ENCODE measurements at places on chromosomes 12 and 14. TPM values are rescaled to one million over a fixed set of nuclear protein-coding genes. Genes with fewer than 3 reads are reported as not detected.

LRCOL1 gene
- not detected for total RNA-seq

DNA sequence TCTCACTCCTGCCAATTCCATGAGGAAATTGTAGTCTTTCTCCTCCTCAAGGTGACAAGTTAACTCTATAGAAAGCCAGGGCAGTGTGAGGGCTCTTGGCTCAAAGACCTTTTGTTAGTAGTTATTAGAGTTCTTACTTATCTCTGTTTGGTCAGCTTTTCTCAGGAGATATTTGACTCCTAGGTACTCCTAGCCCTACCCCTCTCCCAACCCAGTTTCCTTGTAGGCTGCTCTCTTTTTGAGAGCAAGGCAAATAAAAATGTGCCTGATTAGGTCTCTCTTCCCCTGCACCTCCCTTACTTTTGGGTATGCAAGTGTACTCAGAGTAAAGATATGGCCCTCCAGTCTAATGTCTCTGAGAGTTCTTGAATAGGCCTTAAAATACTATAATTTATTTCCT lies 23.8 kb downstream of the BTG1 start:
- H3K4me1 ChIP-seq = peaks cover 54% of the 10 kb centered on the region
- H3K36me3 ChIP-seq = peaks cover 57% of the 10 kb centered on the region
- H3K27ac ChIP-seq = no peak overlapping the region
- H3K4me3 ChIP-seq = no peak overlapping the region
- no peak for DNase-seq

ATG2B gene
- 17.6 TPM for total RNA-seq

- H3K27ac ChIP-seq = no peak overlapping the region
- no peaks in the 10 kb centered on the region for H3K36me3 ChIP-seq
- peaks cover 12% of the 10 kb centered on the region for H3K27me3 ChIP-seq
- no peaks in the 10 kb centered on the region for H3K4me1 ChIP-seq
Observed at GRCh38 chr12:65293735-65294134, 15.3 kb downstream of the MSRB3 start.

EPYC gene
- not detected for total RNA-seq

- no peak overlapping the region for H3K4me3 ChIP-seq
- no peaks in the 10 kb centered on the region for H3K27me3 ChIP-seq
- DNase-seq = no peak
- no peaks in the 10 kb centered on the region for H3K4me1 ChIP-seq
- no peaks in the 10 kb centered on the region for H3K36me3 ChIP-seq
Observed at GRCh38 chr14:68574906-68575305, 218.0 kb downstream of the ZFP36L1 start.

GRCh38 chr14:72904218-72904617 lies 10.3 kb upstream of the DPF3 start:
- no peaks in the 10 kb centered on the region for H3K36me3 ChIP-seq
- no peaks in the 10 kb centered on the region for H3K4me1 ChIP-seq
- H3K27ac ChIP-seq = no peak overlapping the region
- no peak for DNase-seq

DNA sequence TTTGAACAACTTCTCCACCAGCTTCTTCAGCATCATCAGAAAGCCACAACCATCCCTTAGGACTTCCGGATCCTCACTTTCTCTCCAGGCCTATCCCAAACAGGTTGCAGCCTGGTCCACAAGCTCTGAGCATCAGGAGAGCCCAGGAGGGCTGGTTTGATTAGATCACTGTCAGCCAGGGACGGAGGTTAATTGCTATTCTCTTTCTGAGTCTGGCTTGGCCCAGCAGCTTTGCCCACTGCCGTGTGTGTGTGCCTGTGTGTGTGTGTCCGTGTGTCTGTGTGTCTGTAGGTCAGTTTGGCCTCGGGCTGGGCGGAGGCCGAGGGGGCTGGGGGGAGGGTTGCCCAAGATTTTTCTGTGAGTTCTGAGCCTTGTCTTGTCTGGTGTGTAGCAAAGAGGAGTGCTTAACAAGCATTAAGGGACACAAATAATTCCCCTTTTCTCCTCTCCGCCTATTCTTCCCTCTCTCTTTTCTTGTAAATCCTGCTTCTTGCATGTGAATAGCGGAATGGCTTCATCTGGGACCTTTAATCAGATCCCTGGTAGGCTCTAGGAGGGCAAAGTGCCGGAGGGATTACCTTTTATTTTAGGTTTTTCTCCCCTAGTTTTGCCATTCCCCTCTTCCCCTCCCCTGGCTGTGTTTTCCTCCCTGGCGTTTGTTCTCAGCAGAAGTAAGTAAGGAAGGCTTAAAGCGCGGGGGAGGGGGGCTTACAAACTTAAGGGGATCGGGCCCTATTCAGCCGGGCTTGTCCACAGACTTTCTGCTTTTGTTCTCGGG lies 138.2 kb upstream of the LHX5 start:
- DNase-seq = no peak
- H3K27ac ChIP-seq = no peak overlapping the region
- no peak overlapping the region for H3K4me3 ChIP-seq
- no peaks in the 10 kb centered on the region for H3K36me3 ChIP-seq
- peaks cover 44% of the 10 kb centered on the region for H3K27me3 ChIP-seq

ACOT6 gene
- total RNA-seq = not detected

DNA sequence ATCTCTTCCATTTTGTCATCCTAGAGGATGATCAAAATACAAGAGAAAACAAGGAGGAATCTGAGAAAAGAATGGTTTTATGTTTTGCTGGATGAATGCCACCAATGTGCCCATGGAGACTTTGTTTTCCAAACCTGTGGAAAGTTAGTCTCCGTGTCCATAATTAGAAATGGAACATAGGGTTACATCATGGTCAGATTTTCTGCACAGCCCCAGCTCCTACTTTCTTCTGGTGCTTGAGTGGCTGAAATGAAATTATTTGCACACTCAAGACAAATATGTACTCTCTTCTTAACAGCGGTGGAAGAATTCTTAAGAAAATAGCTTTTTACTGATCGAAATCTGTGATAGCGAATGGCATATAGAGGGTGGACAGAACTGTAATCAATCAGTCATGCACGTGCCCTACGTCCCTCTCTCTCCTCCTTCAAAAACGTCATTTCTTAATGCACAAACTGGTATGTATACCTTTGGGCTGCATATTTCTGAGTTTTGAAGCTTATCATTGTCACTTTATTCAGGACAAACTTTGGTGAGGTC lies 825.2 kb downstream of the AACS start:
- H3K27ac ChIP-seq = no peak overlapping the region
- H3K36me3 ChIP-seq = no peaks in the 10 kb centered on the region
- no peaks in the 10 kb centered on the region for H3K4me1 ChIP-seq
- H3K27me3 ChIP-seq = peaks cover 2% of the 10 kb centered on the region
- DNase-seq = no peak
- H3K4me3 ChIP-seq = no peak overlapping the region

PRB2 gene
- total RNA-seq = not detected

GRCh38 chr12:110171186-110171538 lies 47.0 kb downstream of the IFT81 start:
- no peak overlapping the region for H3K27ac ChIP-seq
- H3K4me1 ChIP-seq = no peaks in the 10 kb centered on the region
- no peaks in the 10 kb centered on the region for H3K27me3 ChIP-seq
- DNase-seq = no peak

HNF1A gene
- not detected for total RNA-seq

PGF gene
- total RNA-seq = 0.09 TPM

GRCh38 chr14:20415782-20416206 lies 2.5 kb upstream of the TEP1 start:
- H3K4me1 ChIP-seq = peaks cover 29% of the 10 kb centered on the region
- H3K36me3 ChIP-seq = peaks cover 4% of the 10 kb centered on the region
- no peak overlapping the region for H3K4me3 ChIP-seq
- no peaks in the 10 kb centered on the region for H3K27me3 ChIP-seq

SMIM41 gene
- total RNA-seq = not detected

- H3K4me3 ChIP-seq = no peak overlapping the region
- no peaks in the 10 kb centered on the region for H3K36me3 ChIP-seq
- H3K27me3 ChIP-seq = no peaks in the 10 kb centered on the region
- no peak for DNase-seq
- H3K27ac ChIP-seq = no peak overlapping the region
- no peaks in the 10 kb centered on the region for H3K4me1 ChIP-seq
Observed at GRCh38 chr12:129844662-129845220, 59.1 kb downstream of the TMEM132D start.

DNA sequence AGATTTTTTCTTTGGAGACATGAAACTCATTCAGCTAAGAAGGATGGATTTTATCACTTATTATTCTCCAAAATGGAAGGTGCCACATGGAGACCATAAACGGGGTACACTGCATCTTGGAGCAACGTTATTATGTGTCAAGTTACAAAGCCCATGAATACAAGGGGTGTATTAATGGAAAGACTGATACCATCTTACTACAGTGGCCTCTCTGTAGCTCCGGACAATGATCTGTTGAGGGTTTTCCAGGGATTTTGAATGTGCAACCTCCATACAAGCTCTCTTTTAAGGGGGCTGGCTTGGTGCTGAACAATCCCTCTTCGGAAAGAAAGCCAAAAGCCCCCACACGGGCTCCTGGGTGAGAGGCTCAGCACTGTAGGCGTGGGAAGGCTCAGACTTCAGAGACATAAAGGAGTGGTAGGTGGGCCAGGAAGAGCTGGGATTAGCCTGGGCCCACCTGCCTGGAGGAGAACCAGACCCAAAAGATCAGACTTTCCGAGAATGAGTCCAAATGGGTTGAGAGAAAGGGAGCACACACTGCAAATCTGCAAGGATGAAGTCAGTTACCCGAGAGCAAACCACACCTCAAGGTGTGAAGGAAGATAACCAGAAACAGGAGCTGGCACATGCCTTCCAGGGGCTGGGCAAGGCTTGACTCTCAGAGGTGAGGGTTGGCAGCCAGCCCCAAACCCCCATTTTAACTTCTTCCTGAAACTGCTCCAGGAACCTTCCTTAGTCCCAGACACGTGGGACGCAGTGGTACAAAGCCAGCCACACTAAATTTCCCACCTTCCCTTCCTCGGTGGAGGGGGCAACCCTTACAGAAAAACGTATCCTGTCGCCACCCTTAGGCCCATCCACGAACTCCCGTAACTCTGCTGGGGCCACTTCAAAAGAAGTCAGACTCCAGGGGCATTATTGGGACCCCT lies 1.5 kb downstream of the VPS37B start:
- peak overlapping the region; percentile 32 for H3K27ac ChIP-seq
- peak; percentile 34 for DNase-seq
- H3K4me3 ChIP-seq = peak overlapping the region; percentile 86
- peaks cover 7% of the 10 kb centered on the region for H3K27me3 ChIP-seq
- peaks cover 9% of the 10 kb centered on the region for H3K36me3 ChIP-seq

HHIPL1 gene
- total RNA-seq = 0.07 TPM

- no peaks in the 10 kb centered on the region for H3K27me3 ChIP-seq
- H3K36me3 ChIP-seq = no peaks in the 10 kb centered on the region
- H3K4me1 ChIP-seq = no peaks in the 10 kb centered on the region
- no peak overlapping the region for H3K27ac ChIP-seq
- DNase-seq = no peak
- no peak overlapping the region for H3K4me3 ChIP-seq
Observed at GRCh38 chr12:87383680-87384079, 645.5 kb downstream of the C12orf50 start.

DNA sequence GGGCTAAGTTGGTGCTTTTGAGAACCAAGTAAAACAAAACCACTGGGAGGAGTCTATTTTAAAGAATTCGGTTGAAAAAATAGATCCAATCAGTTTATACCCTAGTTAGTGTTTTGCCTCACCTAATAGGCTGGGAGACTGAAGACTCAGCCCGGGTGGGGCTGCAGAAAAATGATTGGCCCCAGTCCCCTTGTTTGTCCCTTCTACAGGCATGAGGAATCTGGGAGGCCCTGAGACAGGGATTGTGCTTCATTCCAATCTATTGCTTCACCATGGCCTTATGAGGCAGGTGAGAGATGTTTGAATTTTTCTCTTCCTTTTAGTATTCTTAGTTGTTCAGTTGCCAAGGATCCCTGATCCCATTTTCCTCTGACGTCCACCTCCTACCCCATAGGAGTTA lies 1.8 kb upstream of the RAB5B start:
- no peak for DNase-seq
- H3K27me3 ChIP-seq = no peaks in the 10 kb centered on the region
- H3K4me3 ChIP-seq = no peak overlapping the region
- peak overlapping the region; percentile 37 for H3K27ac ChIP-seq

GRCh38 chr12:64099397-64099796 lies 122.7 kb downstream of the KICS2 start:
- H3K4me1 ChIP-seq = no peaks in the 10 kb centered on the region
- H3K27ac ChIP-seq = no peak overlapping the region
- no peak for DNase-seq
- no peaks in the 10 kb centered on the region for H3K36me3 ChIP-seq
- no peak overlapping the region for H3K4me3 ChIP-seq
- peaks cover 4% of the 10 kb centered on the region for H3K27me3 ChIP-seq

DNA sequence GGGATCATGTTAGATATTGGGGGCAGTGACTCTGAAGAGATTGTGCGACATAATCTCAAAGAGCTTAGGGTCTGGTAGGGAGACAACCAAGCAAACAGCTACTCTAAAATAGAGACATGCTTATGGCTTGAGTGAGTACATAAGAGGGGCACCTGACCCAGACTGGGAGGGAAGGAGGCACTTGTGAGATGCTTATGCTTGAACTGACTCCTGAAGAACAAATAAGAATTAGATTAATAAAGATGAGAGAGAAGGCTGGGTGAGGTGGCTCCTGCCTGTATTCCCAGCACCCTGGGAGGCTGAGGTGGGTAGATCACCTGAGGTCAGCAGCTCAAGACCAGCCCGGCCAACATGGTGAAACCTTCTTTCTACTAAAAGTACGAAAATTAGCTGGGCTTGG lies 19.1 kb downstream of the TMTC2 start:
- DNase-seq = no peak
- H3K27me3 ChIP-seq = no peaks in the 10 kb centered on the region
- H3K4me1 ChIP-seq = peaks cover 3% of the 10 kb centered on the region
- no peak overlapping the region for H3K4me3 ChIP-seq
- H3K27ac ChIP-seq = no peak overlapping the region

- no peak overlapping the region for H3K4me3 ChIP-seq
- peak; percentile 24 for DNase-seq
- no peak overlapping the region for H3K27ac ChIP-seq
- H3K4me1 ChIP-seq = peaks cover 32% of the 10 kb centered on the region
- no peaks in the 10 kb centered on the region for H3K27me3 ChIP-seq
Observed at GRCh38 chr12:96502477-96502876, 13.1 kb downstream of the CFAP54 start.

DNA sequence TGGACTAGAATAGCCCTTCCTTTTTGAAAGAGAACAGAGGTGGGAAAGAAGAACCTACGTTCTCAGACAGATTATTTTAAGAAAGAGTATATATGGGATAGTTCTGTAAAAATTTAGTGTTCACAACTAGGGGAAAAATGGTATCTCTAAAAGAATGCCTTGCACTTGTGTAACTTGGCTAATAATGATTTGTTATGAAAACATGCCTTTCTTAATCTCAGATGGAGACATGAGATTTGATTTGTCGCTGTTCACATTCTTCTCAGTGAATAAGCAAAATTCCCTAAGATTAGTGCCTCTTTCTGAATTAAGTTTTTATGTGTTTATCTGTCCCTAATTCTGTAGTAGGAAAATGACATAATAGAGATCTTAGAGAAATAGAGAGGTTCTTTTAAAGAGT lies 100.8 kb downstream of the USP15 start:
- no peak overlapping the region for H3K4me3 ChIP-seq
- H3K27me3 ChIP-seq = no peaks in the 10 kb centered on the region
- H3K4me1 ChIP-seq = peaks cover 7% of the 10 kb centered on the region
- no peak overlapping the region for H3K27ac ChIP-seq
- peaks cover 48% of the 10 kb centered on the region for H3K36me3 ChIP-seq
- DNase-seq = no peak
